ENCODE measurements at places on chromosomes 1 and 21.

DNA sequence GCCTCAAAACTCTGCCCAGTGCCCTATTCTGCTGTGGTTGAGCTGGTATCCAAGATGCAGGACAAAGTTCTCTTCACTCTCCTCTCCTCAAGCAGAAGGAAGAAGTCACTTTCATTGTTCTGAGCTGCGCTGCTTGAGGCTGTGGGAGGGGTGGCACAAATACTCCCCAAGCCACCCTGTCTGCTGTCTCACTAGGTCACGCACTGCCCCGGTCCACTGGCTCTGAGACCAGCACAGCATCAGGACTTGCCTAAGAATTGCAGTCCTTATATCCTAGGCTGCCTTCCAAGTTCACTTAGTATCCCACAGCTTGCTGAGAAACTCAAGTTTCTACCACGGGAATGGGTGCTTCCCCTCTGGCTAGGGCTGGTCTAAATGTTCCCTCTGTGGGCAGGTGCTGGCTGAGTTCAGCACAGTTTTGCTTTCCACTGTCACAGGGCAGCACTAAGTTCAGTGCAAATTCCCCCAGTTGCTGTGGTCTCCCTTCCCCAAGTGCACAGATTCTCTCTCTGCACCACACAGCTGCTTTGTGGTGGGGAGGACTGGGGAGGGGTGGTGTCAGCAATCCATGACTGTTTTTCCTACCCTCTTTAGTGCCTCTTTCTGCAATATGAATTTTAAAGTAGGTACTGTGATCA lies 32.4 kb downstream of the SLC9C2 start:
- DNase-seq: no peak

DNA sequence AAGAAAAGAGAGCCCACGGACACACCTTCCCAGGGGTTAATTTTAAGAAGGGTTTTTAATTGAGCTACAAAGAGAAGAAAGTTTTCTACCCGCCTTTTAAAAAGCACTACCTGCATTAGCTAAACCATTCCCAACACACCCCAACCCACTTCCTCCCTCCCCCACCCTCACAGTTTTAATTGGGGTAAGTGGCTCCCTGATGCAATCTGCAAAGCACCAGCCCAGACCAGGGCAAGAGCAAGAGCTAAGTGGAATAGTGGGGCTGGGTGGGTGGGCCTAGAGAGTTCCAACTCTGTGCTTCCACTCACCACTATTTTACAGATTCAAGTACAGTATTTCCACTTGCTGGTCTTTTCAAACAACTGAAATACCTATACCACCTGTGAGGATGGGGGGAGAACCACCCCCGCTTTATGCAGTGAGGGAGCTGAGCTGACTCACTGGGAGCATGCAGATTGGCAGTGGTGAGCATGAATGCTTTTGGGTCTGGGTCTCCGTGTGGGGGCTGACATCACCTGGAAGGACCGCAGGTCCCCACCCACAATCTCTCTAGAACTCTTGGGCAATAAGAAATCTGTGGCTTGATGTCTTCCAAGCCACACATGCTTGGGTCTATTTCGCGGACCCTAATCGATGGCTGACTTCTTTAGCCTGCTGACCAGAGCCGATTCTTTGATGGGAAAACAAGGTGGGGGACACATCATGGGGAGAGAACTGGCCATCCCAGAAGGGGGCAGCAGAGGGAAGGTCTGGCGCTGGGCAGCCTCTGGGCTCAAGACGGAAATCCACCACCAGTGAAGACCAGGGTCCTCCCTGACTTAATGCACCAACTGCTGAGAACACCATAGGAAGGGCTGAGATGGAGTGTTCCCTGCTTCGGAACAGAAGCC lies 95.5 kb downstream of the SSBP3 start:
- peak; percentile 41 for DNase-seq

DNA sequence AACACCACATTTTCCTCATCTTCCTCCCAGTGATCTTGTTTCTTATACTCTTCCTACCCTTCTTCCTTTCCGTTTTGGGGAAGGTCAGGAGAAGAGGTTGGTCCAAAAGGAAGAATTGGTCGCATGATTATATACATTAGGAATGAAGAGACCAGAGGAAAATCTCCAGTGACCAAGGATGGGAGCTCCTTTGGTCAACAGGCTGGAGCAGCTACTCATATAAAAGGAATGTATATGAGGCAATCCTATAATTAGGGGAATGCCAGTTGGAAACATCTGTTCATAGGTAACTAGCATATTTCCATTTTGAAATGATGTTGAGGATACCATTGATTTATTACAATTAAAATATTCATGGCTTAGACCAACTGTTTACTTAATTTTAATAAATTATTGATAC lies 114.5 kb downstream of the LRRC40 start:
- peak; percentile 69 for DNase-seq

DNA sequence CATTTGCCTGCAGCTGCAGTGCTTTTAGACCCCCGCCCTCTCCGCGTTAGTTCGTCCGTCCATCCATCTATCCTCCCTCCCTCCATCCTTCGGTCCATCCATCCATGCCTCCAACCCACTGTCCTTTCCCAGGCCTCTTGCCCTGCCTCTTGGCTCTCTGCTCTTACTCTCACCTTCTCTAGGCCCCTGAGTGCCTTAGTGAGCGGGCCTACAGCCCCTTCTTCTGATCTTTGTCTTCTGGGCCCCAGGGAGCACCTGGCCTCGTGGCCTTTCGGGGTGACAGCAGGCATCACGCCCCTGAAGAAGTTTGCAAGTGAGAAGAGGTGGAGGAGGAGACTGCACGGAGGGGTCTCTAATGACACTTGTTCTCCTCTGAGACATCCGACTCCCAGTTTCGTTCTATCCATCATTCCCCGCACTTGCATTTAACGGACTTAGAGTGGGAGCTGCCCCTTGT lies 842 bp downstream of the ATXN7L2 start:
- DNase-seq: peak; percentile 9

- peak; percentile 97 for DNase-seq
These were observed 2.0 kb downstream of the FCER1G start for GRCh38 chr1:161216945-161217712.

- no peak for DNase-seq
These were observed 8.4 kb upstream of the USP33 start for GRCh38 chr1:77768006-77768405.

DNA sequence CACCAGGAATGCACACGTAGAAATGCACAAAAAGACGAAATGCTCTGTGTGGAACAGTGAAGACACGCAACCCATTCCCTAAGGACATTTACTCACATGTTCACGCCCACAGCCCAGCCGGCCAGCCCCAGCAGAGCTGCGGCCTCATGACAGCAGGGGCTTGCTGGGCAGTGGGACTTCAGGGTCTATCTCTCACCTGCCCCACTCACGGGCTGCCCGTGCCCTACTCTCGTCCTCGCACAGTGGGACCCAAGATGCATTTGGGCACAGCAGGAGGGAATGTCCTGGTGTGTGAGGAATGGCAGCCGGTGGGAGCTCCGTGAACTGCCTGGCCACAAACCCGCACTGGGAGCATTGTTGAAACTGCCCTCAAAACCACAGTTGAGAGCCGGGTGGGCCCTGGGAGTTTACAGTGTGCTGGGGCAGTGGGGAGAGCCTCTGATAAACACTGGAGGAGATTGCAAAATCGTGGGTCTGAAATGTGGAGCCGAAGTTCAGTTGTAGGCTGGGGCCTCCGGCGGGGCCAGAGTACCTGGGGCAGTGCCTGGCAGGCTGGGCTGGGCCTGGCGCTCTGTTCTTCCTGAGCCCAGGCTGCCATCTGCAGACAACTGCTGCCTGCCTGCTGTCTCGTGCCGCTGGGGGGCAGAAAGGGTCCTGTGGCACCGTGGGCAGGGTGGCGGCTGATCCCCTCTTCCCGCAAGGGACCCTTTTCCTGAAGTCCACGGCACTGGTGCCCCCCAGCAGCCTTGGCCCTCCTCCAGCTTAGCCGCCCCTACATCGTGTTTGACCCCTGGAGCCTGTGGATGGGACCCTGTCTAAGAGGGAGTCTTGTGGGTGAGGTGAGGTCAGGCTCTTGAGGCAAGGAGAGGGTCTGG lies 20.7 kb upstream of the POFUT2 start:
- DNase-seq: peak; percentile 93

DNA sequence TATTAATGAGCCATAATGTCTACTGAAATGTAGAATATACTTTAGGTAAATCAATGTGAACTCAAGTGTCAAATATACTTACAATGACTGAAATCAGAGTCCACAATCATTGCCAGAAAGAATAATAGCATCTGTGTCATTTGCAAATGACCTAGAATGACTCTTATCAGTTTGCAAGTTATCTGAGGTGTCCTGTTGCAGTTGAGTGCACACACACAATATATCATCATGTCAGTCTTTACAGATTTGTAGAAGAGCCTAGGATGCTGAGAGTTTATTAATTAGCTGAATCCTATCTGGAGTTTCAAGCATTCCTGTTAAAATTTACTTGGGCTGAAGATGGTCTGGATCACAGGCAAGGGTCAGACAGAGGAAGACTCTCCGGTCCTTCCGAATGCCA lies 324.0 kb upstream of the GREM2 start:
- DNase-seq: no peak

DNA sequence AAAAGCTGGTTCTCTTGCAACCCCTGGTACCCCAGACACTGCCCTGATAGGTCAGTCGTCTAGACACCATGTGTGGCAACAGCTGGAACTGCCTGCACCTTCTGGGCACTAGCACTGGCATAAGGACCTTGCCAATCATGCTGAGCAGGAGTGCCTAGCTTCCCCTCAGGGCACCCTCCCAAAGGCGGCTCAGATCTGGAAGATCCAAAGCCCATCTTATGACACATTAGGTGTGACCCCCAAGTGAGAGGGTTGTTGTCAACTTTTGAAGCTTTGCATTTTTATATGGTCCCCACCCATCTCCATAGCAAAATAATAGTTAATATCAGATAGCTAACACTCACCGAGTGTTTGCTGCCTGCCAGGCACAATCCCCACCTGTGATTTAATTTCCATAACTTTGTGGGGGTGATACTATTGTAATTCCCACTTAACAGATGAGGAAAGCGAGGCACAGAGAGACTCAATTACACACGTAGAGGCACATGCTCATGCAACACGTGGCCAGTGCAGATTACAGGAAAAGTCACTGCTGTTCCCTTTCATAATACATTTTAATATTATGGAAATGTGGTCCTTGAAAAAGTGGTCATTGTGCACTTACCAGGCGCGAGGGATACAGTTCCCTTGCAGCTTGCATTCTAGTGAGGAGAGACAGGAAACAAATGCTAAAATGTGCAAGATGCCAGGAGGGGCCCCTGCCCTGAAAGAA lies 25.8 kb downstream of the EXOC8 start:
- no peak for DNase-seq
